ENCODE measurements at places on chromosomes 7 and 10.

DNA sequence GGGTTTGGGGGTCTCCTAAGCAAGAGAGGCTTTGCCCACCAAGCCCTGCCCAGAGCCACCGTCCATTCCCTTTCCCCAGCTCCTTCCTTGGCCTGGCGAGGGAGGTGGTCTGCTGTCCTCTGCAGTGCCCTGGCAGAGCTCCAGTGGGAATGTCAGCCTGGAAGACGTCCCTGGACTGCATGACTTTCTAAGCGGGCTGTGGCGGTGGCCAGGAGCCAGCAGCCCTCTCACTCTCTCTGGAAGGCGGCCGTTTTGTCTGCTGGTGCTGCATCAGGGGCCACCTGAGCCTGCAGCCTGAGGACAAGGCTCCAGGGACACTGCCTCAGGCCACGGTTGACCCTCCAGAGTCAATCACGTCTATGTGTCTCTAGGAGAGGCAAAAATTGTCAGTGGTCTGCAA, 271.0 kb downstream of the SKAP2 start:
- no peak for DNase-seq

GRCh38 chr10:105150259-105150880, 509.3 kb downstream of the SORCS3 start:
- no peak for DNase-seq

DNA sequence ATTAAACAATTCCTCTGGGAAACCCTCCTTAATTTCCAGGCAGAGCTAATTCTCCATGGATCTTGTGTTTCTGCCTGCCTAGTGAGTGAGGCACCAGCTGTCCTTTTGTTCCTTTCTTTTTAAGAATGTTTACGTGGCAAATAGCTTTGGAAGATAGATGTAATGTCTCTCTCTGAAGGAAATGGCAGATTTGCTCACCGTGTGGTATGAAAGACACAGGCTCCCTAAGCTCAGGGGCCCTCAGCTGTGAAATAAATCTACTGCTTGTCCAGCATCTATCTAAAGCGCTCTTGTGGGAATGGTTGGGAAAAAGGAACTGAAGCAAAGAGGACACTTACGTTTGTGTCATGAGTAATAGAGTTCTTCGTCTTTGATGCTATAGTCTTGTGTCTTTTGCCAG, 64.6 kb downstream of the FAS start:
- no peak for DNase-seq

- DNase-seq, result no peak
These were observed 114.2 kb downstream of the DYNC1I1 start for GRCh38 chr7:95886501-95887090.

DNA sequence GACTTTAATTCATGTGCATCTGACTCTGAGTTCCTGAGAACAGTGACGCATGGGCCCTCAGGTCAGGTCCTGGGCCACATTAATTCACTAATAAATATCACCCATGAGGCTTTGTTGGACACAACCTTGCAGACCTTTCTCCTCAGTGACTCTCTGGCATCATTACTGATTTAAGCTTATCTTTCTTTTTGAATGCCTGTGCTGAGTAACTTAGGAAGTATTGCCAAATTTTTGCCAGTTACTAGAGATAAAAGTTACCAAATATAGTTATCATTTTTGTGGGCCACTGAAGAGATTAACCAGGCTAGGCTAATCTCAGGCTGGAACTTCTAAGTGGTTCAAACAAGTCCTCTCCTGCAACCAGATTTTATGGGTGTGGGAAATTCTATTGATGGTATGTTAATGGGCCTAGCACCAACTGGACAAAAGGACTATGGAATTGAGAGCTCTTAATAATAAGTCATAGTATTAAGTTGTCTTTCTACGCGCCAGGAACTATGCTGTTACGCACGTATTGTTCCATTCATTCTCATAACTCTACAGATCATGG, 28.8 kb upstream of the PRTFDC1 start:
- DNase-seq, result no peak

- no peak for DNase-seq
These were observed 73.7 kb upstream of the ABCB5 start for GRCh38 chr7:20541608-20542349.

GRCh38 chr10:71719042-71719441, 536 bp downstream of the C10orf105 start:
- no peak for DNase-seq

- no peak for DNase-seq
These were observed 679.1 kb upstream of the COBL start for GRCh38 chr7:51995596-51996179.

- DNase-seq, result no peak
These were observed 69.2 kb upstream of the INSIG1 start for GRCh38 chr7:155228459-155228845.

DNA sequence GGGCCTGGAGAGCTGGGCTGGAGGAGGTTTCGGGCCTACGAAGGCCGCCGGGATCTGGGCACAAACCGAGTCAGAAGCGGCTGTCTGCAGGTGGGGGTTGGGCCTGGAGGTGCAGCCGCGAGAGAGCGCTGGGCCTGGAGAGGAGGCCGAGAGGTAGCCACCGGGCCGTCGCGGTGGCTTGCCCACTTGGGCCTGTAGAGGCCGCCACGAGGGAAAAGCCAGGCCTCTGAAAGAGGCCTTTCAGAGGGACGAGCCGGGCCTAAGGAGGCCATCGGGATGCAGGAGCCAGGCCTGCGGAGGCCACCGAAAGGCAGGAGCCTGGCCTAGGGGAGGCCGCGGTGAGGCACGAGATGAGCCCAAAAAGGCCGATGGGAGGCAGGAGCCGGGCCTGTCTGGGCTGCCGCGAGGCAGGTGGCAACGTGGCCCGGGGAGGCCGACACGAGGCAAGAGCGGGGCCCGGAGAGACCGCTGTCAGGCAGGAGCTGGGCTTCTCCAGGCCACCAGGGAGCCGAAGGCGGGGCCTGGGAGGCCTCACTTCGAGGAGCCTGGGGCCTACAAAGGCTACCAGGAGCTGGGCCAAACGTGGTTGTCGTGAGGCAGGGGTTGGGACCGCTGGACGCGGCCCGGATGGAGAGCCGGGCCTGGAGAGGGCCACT, 25.6 kb downstream of the MDH2 start:
- DNase-seq, result no peak

DNA sequence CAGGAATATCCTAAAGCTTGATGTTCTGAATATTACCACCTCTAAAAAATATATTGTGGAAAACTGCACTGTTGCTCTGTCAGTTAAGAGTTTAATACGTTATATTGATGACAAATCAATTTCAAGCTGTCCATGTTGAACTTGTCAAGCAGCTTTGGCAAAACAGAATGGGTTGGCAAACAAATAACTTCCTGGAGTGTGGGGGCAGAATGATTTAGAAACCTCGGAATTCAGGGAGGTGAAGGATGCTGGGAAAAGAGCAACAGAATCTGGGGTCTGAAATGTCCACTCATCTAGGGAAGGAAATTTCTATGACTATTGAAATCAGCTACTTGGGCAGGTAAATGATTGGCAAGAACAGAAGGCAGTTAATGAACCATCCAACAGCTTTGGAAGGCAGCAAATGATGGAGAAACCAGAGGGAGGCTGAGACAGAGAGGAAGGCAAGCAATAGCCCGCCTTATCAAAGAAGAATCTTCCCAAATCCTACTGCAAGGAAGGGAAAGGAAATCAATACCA, 95.1 kb upstream of the PALS2 start:
- DNase-seq, result no peak

GRCh38 chr7:107180378-107180777, 11.6 kb downstream of the HBP1 start:
- peak; percentile 13 for DNase-seq

DNA sequence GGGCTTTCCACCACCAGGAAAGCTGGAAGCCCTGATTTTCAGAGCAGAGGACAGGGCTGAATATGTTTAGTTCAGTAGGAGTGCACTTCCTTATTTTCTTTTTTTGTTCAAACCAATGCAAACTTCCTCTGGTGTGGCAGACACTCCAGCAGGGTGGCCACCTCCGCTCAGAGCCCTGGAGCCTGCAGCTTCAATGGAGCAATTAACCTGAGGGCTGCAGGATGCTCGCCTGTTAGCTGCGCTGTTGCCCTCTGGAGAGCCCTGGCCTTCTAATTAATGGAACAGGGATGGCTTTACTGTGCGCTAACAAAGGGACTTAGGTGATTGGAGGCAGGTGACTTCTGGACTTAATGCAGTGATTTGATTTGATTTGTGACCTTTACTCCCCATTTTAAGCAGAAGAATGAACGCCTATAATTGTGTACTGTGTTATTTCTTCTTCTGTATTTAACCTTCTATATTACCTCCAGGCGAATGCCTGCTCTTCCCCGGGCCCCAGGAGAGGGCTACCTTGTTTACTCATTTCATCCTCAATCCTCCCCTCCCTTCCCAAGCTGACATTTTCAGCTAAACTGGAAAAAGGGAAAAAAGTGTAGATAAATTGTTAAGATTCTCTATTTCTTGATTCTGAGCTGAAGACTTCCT, 123.0 kb upstream of the CTBP2 start:
- no peak for DNase-seq
